ENCODE measurements at places on chromosomes 3 and 15. TPM values are rescaled to one million over a fixed set of nuclear protein-coding genes. Genes with fewer than 3 reads are reported as not detected.

DNA sequence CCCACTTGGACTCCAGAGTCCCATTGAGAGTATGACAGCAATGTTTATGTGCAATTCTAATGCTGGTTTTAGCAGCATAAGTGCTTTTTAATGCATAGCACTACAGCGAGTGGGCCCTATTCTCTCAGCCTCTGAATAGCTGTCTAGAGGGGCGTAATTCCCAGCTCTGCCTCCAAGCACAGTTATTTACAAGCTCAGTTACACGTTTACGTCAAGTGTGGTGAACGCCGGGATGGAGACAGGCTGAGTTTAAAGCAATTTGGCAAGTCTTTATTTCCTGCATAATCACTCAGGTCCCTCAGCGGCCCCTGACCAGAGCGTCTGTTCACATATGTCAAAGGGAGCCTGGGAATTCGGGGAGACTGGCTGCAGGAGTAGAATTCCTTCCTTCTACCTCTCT, 43.9 kb downstream of the SOX14 start:
- DNase-seq, result no peak

DNA sequence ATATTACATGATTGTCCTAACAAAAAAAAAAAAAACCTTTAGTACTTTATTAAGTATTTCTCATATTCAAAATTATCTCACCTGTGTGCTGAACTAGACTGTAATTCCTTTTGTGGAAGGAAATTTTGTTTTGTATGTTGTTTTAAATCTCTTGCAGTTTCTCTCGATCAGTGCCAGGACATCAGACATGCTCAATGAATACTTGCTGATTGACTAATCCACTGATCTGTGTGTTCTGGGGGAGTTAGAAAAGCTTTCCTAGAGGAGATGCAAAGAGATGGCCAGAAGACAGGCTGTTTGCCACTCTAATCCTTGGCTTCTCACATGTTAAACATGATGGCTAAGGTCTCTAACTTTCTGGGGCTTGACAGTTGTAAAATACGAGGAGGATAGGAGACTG, 233.3 kb upstream of the NR2E3 start:
- no peak for DNase-seq

Gene MAGEF1
- polyA plus RNA-seq, result 54.2 TPM

DNA sequence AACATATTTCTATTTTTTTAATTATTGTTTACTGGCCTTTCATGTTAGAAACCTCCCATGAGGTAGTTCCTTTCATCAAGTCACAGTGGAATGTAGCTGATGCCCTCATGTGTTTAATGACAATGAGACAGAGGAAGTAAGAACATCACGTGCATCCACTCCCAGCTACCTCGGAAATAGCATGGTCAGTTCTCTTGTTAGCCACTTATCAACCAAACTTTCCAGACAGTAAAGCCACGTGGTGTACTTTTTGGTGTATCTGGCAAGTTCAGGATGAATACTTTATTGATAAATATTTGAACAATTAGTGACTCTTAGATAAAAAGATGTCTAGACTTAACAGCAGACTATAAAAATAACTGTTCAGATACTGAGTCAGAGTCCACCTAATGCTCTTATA, 781.7 kb downstream of the MECOM start:
- DNase-seq, result no peak

- DNase-seq, result no peak
Measured at GRCh38 chr3:79414806-79415205, 353.0 kb downstream of the ROBO1 start.

Gene TLR9
- 0.33 TPM for polyA plus RNA-seq

- DNase-seq, result peak; percentile 97
Measured at GRCh38 chr3:193592841-193593667, at the start of gene OPA1. TSS of gene OPA1 (plus strand) at chr3:193593208. CDS start at chr3:193593378, 170 bp downstream.

- DNase-seq, result no peak
Measured at GRCh38 chr3:193506921-193507320, 47.8 kb downstream of the ATP13A4 start.

GRCh38 chr15:90585863-90586262, 56.1 kb downstream of the CRTC3 start:
- DNase-seq, result no peak

- no peak for DNase-seq
Measured at GRCh38 chr3:87120881-87121280, 106.2 kb upstream of the CHMP2B start.

Gene EAF1
- polyA plus RNA-seq, result 10.6 TPM

Gene QARS1
- polyA plus RNA-seq, result 242 TPM

DNA sequence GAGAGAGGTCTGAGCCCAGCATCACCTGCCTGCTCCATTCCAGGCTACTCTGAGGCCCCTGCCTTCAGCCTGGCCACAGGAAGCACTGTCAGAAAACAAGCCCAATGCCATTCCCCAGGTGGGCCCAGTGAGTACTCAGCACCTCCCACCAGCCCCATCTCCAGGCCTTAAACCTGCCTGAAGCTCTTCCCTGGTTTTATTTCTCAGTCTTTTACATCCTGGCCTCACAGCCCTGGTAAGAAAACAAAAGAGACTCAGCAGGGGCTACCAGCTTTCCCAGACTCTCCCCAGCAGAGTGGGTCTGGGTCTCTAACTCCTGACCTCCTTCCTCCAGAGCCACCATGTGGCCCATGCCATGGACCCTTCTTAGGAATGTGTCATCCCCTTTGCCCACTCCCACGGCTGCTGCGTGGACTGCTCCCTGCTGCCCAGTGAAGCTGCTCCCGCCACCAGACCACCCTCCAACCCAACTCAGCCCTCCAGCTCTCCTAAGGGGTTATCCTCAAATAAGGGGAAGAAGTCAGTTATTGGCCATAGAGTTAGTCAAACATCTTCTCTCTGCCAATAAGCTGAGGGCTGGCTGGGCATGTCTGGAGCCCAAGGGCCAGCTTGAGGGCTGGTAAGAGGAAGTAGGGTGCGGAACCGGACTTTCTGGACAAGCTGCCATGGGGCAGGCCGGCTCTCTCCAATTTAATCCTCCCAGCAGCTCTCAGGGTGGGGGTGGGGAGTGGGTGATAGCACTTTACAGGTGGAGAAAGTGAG, 116.7 kb upstream of the LINGO1 start:
- DNase-seq, result no peak

DNA sequence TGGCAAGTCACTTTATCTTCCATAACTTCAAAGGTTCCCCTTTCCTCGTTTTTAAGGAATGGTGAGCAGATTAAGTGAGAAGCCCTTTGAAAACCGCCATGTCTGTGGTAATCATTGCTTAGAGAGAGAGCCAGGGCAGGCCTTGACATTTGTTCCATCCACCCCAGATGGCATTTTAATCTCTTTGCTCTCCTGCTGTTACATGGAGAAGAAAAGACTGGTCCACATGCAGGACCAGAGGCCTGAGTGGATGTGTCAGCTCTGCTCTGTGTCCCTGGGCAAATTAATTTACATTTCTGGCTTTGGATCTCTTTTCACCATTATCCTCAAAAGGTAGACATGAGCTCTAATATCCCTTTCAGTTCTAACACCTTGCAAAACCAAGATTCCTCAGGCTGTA, 157.3 kb upstream of the LPP start:
- no peak for DNase-seq

- no peak for DNase-seq
Measured at GRCh38 chr3:63849175-63849574, 14.4 kb downstream of the THOC7 start.

- no peak for DNase-seq
Measured at GRCh38 chr15:52220251-52220650, 29.1 kb upstream of the GNB5 start.

DNA sequence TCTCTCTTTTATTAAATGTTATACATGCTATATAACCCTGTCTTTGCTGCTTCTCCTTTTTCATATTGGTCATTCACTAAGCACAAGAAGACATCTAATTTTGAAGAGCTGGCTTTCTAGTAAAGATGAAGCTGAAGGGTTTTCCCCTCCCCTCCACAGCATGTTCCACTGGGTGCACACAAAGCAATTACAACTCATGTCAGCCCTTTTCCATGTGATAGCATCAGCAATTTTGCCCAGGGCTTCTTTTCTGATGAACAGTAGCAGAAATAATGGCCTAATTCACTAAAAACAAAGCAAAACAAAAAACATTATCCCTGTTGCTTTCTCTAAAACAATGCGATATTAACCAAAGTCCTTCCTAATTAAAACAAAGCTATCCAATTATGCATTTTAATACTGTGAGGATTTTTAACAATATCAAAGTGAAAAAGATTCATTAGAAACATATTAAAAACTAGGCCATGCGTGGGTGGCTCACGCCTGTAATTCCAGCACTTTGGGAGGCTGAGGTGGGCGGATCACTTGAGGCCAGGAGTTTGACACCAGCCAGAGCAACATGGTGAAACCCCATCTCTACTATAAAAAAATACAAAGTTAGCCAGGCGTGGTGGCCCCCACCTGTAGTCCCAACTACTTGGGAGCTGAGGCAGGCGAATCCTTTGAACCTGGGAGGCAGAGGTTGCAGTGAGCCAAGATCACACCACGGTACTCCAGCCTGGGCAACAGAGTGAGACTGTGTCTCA, 12.2 kb upstream of the PIK3R4 start:
- no peak for DNase-seq

DNA sequence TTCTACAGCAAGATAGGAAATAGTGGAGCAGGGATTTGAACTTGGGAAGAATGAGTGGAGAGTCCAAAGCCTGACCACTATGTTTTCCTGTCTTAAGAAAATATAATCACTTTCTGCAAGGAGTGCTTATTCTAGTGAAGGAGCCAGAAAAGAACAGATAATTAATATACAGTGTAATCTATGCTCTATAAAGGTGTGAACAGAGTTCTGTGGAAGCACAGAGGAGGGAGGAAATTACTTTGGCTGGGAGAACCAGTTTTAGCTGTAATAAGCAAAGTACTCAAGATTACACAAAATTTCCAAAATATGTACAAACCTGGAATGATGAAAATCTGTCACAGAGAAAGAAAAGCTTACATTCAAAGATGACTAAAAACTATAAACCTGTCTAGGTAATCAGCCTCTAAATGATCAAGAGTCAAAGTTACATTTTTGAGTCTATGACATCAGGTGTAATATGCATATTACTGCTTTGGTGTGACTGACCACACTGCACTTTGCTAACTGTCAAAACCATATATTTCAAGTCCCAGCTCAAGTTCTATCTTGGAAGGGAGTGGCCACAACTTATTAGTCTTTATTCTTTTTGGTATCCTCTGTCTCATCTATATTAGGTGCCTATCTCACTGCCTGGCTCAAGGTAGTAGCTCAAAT, 40.7 kb upstream of the MB21D2 start:
- no peak for DNase-seq

GRCh38 chr15:69881766-69882165, 216.0 kb downstream of the TLE3 start:
- DNase-seq, result no peak

Gene EFL1
- 6.9 TPM for polyA plus RNA-seq

DNA sequence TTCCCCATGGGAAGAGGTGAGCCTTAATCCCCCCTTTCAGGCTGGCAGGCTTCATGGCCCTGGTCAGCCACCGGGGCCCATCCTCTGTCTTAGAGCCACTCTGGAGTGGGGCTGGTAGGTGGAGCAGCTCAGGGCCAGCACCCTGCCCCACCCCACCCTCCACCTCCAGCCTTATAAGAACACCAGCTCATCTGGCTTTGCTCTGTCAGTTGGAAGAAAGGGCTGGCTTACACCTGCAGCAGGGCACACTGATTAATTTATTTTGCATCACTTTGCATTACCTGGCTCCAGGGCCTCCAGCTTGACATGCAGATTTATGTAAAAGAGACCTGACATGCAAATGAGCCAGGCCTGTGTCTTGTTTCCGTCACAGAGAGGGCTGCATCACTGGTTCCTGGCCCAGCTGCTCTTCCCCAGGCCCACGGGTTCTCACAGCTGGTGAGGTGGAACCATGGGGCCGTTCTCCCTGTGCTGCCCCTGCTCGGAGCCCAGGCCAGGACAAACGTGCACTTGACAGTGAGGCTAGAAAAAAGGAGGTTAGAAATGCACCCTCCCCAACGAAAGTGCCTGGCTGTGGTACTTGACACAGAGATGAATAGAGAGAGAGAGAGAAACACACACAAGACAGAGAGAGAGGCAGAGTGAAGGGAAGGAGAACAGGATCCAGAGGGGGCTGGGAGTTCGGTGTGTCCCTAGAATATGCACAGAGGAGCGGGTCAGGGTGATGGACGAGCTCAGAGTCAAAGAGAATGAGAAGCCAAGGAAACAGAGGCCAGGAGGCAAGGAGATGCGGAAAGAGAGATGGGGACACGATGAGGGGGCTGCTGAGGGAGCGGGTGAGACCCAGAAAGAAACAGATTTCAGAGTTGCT, 44.5 kb upstream of the MAGEF1 start:
- no peak for DNase-seq

Gene SENP8
- 1.8 TPM for polyA plus RNA-seq

DNA sequence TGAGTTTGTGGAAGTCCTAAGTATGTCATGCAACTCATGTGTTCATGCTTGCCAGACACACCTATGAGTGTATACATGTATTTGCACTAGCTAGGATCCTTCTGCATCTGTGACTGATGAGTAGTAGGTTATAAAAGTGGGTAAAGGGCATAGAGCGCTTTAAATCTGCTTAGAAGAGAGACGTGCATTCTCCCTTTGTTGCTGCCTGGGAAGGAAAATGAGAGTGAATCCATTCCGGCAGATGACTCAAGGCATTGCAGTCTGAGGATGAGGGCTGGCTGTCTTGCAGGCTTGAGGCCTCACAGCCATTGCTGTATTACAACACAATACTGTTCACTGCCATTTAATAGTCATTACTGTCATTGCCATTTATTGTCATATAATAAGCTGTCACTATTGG, 120.8 kb upstream of the UMPS start:
- DNase-seq, result no peak

DNA sequence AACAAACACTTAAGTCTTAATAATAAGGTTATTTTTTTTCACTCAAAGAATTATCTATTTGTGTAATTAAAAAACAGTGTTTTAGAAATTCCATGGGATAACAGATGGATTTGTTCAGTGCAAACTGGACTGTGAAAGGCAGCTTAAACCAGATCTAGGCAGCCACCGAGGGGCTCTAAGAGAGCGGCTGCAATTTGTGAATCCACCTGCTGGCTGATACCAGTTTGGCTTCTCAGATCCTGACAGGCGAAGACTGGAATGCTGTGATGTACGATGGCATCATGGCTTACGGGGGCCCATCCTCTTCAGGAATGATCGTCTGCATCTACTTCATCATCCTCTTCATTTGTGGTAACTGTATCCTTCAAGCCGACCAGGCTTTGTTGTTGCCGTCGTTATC, 119.6 kb downstream of the CHDH start:
- no peak for DNase-seq

DNA sequence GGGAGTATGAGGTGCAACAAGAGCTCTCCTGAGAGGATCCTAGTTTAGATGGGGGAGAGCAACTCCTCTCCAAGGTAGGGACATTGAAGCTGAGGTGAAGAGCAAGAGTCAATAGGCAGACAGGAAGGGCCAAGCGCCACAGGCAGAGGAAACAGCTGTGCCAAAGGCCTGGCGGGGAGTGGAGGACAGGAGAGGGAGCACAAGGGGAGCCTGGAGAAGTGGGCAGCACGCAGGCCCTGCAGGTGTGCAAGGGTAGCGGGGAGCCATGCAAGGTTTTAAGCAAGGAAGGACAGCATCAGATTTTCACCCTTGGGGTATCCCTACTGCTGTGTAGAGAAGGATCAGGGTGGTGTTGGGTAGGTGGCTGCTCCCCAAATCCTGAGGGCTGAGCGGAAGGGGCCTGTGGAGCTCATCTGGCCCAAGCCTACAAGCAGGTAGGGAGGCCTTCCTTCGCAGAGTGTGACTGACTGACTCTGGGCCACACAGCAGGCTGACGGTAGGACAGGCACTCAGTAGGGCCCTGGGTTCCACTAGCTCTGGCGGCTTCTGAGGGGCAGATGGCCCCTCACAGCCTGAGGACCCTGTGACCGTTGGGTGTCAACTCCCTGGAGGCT, 13.3 kb downstream of the CHST13 start:
- no peak for DNase-seq

Gene COL6A5
- 5.0 TPM for polyA plus RNA-seq

- DNase-seq, result no peak
Measured at GRCh38 chr3:16487511-16488175, 25.9 kb downstream of the RFTN1 start.

Gene C3orf22
- not detected for polyA plus RNA-seq
